ENCODE measurements at places on chromosomes 3 and 15. TPM values are rescaled to one million over a fixed set of nuclear protein-coding genes. Genes with fewer than 3 reads are reported as not detected.

ZIC1 gene
- total RNA-seq = not detected

IL12A gene
- total RNA-seq = 0.18 TPM

TERC gene
- total RNA-seq = 5.5 TPM

HIGD2B gene
- 0.22 TPM for total RNA-seq

IL1RAP gene
- total RNA-seq = 8.9 TPM

TM4SF1 gene
- total RNA-seq = not detected

IQCH gene
- 0.34 TPM for total RNA-seq

TM4SF4 gene
- total RNA-seq = not detected

CLDN1 gene
- total RNA-seq = not detected

HTR3E gene
- total RNA-seq = not detected

GOLGA8N gene
- 5.3 TPM for total RNA-seq

MESD gene
- 29.3 TPM for total RNA-seq

SLC28A2 gene
- not detected for total RNA-seq

CASR gene
- total RNA-seq = not detected

ACTL6A gene
- 71.8 TPM for total RNA-seq

ATP13A5 gene
- not detected for total RNA-seq
